ENCODE measurements at places on chromosomes 11 and 22. TPM values are rescaled to one million over a fixed set of nuclear protein-coding genes. Genes with fewer than 3 reads are reported as not detected.

Gene LRRC74B
- total RNA-seq: 0.36 TPM

Gene FJX1
- total RNA-seq: 19.6 TPM

Gene DDTL
- 0.61 TPM for total RNA-seq

Gene NFAM1
- total RNA-seq: 0.12 TPM

Gene MOV10L1
- total RNA-seq: 2.6 TPM

Gene TSSK2
- not detected for total RNA-seq

Gene MS4A6E
- not detected for total RNA-seq

Gene MYEOV
- total RNA-seq: 0.49 TPM

Gene SDHAF2
- total RNA-seq: 63.3 TPM

Gene TNNI2
- total RNA-seq: not detected

Gene PATE4
- total RNA-seq: not detected

Gene TBX10
- not detected for total RNA-seq

Gene PHLDA2
- total RNA-seq: 4.5 TPM

Gene OR8G1
- not detected for total RNA-seq

Gene SESN3
- total RNA-seq: 24.7 TPM

Gene RASD2
- total RNA-seq: not detected

Gene KCNK4
- not detected for total RNA-seq

Gene BIRC3
- 1.8 TPM for total RNA-seq

Gene FAM227A
- total RNA-seq: 1.9 TPM

Gene CARD16
- 3.5 TPM for total RNA-seq

Gene ALDH3B1
- total RNA-seq: 70.8 TPM

Gene CD81
- 350 TPM for total RNA-seq

Gene SLC25A45
- total RNA-seq: 5.3 TPM

Gene HSD17B12
- 102 TPM for total RNA-seq

Gene RTCB
- 88.3 TPM for total RNA-seq

Gene POTEH
- total RNA-seq: not detected

Gene CTSF
- total RNA-seq: 37.2 TPM

Gene EFCAB6
- 2.6 TPM for total RNA-seq

Gene CBY1
- 13.0 TPM for total RNA-seq

Gene OR5T1
- not detected for total RNA-seq

Gene OR52I1
- not detected for total RNA-seq

Gene SCN3B
- 0.16 TPM for total RNA-seq

Gene OTOG
- total RNA-seq: not detected

Gene MMP13
- total RNA-seq: 2.8 TPM

Gene P2RY2
- total RNA-seq: 0.16 TPM

Gene IL18
- not detected for total RNA-seq

Gene ALG9
- total RNA-seq: 41.2 TPM

Gene APOL2
- 64.3 TPM for total RNA-seq

Gene A4GALT
- total RNA-seq: 7.5 TPM

Gene CRY2
- 32.4 TPM for total RNA-seq

Gene TSGA10IP
- total RNA-seq: not detected

Gene ASRGL1
- total RNA-seq: 0.32 TPM

Gene USP28
- total RNA-seq: 33.6 TPM

Gene CD248
- total RNA-seq: 174 TPM

Gene HEPN1
- not detected for total RNA-seq

Gene SCARF2
- 40.1 TPM for total RNA-seq
